A549 treated with Hydrocortisone at 1 μM for 4 hours (cell line): ENCODE measurements at places on chromosomes 6 and 20. TPM values are rescaled to one million over a fixed set of nuclear protein-coding genes. Genes with fewer than 3 reads are reported as not detected.

Gene WFDC12
- total RNA-seq, result not detected in 5 replicates

Gene AGPAT4
- 3.5 to 5.6 TPM (median 5.2 TPM) in 5 replicates for total RNA-seq

Gene PSORS1C1
- 3.2 to 6.3 TPM (median 4.4 TPM) in 5 replicates for total RNA-seq

Gene CLPSL2
- total RNA-seq, result 0.60 to 1.6 TPM (median 0.66 TPM) in 5 replicates

Gene BMP7
- 0.38 to 1.1 TPM (median 0.53 TPM) in 5 replicates for total RNA-seq

Gene GSTA1
- not detected in 5 replicates for total RNA-seq

Gene DUSP15
- 0.39 to 1.0 TPM (median 0.83 TPM) in 5 replicates for total RNA-seq

Gene CSNK2B
- 154 to 183 TPM (median 177 TPM) in 5 replicates for total RNA-seq

Gene CTNNBL1
- total RNA-seq, result 59.6 to 69.7 TPM (median 63.8 TPM) in 5 replicates

Gene TRMT11
- total RNA-seq, result 9.2 to 13.9 TPM (median 12.1 TPM) in 5 replicates

Gene XKR7
- 0.01 to 0.02 TPM in 2 of 5 replicates, not detected in the others for total RNA-seq

Gene THBD
- total RNA-seq, result 94.1 to 131 TPM (median 126 TPM) in 5 replicates

Gene SLC22A1
- total RNA-seq, result 1.4 to 2.2 TPM (median 2.0 TPM) in 5 replicates

Gene GPX5
- not detected in 5 replicates for total RNA-seq

Gene ANKRD66
- not detected in 5 replicates for total RNA-seq

Gene PRDM13
- 0.71 to 1.1 TPM (median 0.83 TPM) in 5 replicates for total RNA-seq

Gene EDN1
- 36.3 to 45.1 TPM (median 38.8 TPM) in 5 replicates for total RNA-seq
